WTC11 (cell line): ENCODE measurements at places on chromosomes 7 and 10.

- DNase-seq: peak; percentile 50
These were observed 548 bp downstream of the AGAP3 start for GRCh38 chr7:151086802-151087244.

- DNase-seq: peak; percentile 54
These were observed 171.2 kb upstream of the COL1A2 start for GRCh38 chr7:94223375-94224084.

- no peak for DNase-seq
These were observed 56.1 kb downstream of the CPVL start for GRCh38 chr7:29090151-29090805.

DNA sequence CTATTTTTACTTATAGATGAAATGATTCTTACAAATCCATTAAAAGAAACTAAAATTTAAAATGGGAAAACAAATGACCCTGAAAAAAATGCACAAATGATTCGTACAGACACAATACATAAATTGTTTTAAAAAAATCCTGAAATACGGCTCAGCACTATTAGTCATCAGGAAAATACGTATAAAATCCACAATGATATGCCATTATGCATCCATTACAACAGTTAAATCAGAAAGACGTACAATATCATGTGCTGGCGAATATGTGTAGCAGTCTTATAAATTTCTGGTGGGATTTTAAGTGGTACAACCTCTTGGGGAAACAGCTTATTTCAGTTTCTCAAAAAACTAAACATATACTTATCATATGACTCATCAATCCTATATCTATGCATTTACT is 600.1 kb upstream of the STEAP1 start:
- DNase-seq: no peak

DNA sequence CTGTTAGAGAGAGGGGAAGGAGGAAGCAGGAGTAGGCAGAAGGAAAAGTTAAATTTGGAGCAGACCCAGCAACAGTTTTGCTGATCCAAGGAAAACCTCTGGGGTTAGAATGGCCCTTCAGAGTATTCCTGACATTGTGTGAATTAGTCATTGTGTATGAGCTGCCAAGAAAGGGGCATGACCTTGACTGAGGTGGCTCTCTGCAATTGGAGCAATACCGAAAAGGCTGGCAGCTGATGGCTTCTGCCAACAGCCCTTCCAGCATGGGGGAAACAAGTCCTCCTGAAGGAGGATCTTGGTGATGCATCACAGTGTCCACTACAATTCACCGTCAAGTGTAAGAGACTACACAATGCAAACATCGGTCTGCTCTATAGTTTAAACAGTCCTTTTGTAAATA is 20.6 kb upstream of the WASL start:
- DNase-seq: no peak

GRCh38 chr10:34033078-34033477 is 698.6 kb upstream of the NRP1 start:
- no peak for DNase-seq

GRCh38 chr7:27576360-27576944 is 86.2 kb downstream of the HIBADH start:
- no peak for DNase-seq

- no peak for DNase-seq
These were observed 83.8 kb upstream of the NRP1 start for GRCh38 chr10:33418301-33418700.

DNA sequence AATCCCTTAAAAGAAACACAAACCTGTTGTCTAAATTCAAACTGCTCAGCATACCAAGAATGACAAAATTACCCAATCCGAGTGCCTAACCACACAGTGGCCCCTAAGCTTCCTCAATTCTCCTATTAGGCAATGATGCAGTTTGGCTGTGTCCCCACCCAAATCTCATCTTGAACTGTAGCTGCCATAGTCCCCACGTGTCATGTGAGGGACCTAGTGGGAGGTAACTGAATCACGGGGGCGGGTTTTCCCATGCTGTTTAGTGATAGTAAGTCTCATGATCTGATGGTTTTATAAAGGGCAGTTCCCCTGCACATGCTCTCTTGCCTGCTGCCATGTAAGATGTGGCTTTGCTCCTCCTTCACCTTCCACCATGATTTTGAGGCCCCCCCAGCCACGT is 21.9 kb downstream of the PSAP start:
- DNase-seq: no peak

DNA sequence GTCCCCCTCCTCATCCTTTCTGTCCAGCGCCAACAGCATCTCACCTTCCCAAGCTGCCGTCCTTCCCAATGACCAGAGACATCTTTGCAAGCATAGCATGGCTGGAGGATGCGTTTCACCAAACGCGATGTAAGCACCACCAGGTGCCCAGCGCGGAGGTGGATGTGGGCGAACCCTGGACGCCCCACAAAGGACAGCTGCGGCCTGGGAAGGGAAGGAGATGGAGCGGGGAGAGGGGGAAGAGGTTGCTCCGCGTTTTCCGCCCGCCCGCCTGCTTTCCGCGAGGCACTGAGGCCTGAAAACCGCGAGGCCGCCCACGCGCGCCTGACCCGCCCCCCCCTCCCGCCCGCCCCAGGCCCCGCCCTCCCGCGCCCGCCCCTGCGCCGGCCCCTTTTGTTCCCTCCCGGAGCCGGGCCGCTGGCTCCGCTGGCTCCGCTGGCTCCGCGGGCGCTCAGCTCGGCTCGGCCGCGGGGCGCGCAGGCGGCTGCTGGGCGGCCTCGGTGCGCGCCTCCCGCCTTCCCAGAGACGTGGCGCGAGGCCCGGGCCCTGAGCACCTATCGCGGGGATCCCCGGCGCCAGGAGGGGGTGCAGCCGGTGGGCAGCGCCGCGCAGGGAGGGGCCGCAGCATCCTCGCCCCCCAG is at the start of gene CLIP2:
CLIP2 (plus strand) TSS at position 390 of the 641 bp plus-strand sequence. CDS start 28,140 bp downstream, outside the sequence.
- DNase-seq: peak; percentile 77

DNA sequence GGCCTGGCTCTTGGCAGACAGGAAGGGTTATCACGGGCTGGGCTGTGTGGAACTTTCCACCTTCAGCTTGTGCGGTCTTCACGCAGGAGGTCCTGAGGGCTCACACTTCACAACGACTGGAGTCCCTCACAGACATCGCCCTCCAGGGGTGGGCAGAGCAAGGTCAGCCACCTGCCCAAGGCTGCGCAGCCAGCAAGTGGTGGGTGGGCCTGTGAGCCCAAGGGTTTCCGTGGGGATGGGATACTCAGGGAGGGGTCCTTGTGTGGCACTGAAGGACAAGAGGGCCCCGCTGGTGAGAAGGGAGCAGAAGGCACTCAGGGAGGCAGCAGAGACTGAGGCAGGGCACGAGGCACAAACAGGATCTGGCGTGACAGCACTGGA is 22.0 kb downstream of the PDIA4 start:
- DNase-seq: no peak

- DNase-seq: no peak
These were observed 211.2 kb downstream of the CACNB2 start for GRCh38 chr10:18351421-18351820.

DNA sequence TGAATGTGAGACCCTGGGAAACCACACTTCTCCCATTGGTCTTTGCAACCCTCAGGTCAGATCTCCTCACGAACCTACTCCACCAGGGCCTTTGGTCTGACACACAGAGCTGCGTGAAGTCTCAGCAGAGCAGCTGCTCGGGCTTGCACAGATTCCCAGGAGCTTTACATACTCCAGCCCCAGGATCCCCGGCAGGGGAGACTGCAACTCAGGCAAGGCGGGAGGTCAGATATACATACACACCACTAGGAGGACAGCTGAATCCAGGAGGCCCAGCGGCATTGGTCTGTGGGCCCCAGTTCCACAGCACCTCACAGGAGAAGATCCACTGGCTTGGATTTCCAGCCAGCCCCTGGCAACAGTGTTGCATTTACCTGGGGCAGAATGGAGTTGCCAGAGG is 239.2 kb downstream of the GPAM start:
- DNase-seq: peak; percentile 15

DNA sequence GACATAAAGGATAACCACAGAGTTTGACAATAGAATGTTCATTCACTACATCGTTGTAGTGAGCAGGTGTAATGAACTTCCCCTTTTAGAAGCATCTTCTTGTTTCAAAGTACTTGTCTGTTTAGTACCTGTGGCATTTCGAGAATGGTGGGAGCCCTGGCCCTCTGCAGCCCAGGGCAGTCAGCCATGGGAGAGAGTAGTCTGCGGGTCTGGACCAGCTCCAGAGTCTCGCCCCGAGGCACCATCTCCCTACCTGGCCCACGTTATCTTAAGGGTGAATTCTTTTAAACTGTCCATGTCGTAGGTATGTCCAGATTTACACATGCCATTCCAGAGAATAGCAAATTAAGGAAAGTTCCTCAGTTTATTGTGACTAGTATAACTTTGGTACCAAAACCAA is 99.7 kb downstream of the BMPR1A start:
- DNase-seq: no peak

DNA sequence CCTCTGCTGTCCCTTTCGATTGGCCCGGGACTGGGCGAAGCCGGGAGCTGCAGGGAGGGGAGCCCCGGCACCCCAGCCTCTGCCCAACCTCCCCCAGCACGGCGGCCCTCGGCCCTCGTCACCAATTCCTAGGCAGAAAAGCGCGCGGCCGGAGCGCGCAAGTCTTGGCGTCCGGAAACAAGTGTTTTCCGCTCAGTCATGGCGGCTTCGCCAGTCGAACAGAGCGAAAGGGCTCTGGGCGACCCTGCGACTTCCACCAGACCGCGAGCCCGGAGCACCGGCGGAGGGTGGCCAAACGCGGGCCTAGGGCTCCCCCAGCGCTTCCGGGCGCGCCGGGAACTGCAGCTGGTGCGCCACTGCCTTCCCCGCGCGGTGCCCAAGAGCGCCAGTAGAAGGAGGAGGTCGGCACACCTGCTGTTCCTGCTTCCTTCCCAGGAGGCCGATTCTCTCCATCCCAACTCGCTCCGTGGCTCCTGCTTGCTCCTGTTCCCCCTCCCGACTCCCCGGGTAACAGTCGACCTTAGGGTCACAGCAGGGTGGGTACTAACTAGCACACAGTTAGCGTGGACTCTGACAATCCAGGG is 729.9 kb downstream of the ZWINT start:
- DNase-seq: peak; percentile 87

GRCh38 chr7:132140341-132140740 is 435.9 kb downstream of the PLXNA4 start:
- no peak for DNase-seq

DNA sequence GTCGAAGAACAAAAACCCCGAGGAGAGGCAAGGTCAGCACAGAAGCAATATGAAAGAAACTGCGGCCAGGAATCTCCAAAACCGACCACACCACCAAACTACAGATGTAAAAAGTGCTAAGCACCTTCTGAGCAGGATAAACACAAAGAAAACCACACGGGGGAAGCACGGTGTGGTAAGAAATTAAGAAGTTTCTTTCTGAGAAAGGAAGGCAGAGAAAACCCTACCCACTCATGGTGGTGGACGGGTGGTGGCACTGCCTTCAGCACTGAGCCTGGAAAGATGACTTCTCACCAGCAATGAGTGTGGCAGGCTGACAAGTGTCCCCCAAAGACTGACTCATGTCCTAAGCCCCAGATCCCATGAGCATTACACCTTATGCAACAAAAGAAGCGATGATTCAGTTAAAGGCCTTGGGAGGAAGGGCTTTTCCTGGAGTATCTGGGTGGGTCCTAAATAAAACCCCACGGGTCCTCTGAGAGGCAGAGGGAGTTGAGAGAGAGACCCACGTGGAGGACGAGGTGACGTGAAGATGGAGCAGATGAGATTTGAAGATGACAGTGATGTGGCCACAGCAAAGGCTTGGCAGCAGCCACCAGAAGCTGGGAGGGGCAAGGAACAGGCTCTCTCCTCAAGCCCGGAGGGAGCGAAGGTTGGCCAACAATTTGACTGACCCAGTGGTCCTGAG is 124.9 kb downstream of the DLG5 start:
- no peak for DNase-seq

- no peak for DNase-seq
These were observed 14.2 kb downstream of the ENTPD7 start for GRCh38 chr10:99673492-99673891.

DNA sequence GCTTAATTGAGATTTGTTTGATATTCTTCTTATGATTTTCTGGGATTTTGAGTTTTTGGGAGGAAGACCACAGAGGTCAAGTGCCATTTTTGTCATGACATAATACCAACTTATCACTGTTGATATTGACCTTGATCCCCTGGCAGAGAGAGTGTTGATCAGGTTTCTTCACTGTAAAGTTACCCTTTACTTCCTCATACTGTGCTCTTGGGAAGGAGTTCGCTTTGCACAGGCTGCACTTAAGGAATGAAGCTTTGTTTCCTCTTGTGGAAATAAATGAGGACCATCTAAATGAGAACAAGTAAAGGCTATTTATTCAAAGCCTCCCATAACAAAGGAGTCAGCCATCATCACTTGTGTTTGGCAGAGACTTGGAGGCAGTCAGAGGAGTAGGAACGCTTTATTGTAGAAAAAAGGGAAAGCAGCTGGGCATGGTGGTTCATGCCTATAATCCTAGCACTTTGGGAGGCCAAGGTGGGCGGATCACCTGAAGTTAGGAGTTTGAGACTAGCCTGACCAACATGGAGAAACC is 16.1 kb downstream of the ST7 start:
- no peak for DNase-seq

DNA sequence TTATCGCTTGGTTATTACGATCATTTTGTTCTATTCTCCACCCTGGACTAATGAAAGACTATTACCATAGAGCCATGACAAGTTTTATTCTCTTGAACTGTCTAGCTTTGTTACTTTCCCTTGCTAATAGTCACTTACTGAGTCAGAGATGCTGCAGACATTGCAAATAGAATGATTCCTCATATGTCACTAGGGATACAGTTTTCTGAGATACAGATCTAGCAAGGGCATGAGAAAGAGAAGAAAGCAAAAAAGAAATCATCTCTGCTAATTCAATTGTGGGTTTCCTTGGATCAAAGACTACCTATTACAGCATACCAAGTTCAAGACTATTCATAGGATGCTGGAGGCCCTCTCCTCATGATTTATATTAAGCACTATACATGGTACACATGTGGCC is 204.3 kb downstream of the MBL2 start:
- DNase-seq: no peak

GRCh38 chr10:130998046-130998435 is 313.5 kb downstream of the TCERG1L start:
- DNase-seq: no peak

- DNase-seq: no peak
These were observed 754 bp upstream of the PHYHIPL start for GRCh38 chr10:59175538-59176240.

- no peak for DNase-seq
These were observed 264.8 kb downstream of the KIF20B start for GRCh38 chr10:89966211-89966610.

DNA sequence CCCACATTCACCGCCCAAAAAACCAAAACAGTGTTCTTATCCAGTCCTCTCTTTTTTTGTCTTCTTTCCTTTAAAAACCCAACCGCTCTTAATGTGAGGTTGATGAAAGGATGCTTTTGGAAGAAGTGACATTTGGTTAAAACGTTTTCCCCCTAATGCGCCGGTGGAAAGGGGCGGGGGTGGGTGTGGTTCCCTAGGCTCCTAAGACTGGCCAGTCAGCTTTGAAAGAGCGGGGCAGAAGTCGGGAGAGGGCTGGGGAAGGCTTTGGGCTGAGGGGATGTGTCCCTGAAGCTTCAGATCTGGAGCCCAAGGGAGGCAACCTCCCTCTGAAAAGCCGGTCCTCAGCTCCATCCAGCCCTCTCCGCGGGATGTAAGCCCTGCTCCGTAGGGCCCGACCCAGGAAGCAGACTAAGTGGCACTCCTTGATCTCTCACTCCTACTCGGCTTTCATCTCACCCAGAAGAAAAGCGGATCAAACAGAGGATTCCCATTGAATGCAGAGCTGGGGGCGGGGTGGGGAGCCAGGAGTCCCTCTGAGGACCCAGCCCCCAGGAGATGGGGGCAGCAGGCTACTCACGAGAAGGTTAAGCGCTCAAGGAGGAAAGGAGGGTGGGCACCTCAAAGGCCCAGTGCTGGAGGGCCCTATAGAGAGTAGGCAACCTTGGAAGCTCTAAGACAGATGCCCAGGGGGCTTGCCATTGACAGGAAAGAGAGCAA is 2.4 kb upstream of the EVX1 start:
- DNase-seq: no peak

GRCh38 chr10:118732245-118733165 is 22.3 kb downstream of the CACUL1 start:
- no peak for DNase-seq
